ENCODE measurements at places on chromosomes 12 and 14. TPM values are rescaled to one million over a fixed set of nuclear protein-coding genes. Genes with fewer than 3 reads are reported as not detected.

DNA sequence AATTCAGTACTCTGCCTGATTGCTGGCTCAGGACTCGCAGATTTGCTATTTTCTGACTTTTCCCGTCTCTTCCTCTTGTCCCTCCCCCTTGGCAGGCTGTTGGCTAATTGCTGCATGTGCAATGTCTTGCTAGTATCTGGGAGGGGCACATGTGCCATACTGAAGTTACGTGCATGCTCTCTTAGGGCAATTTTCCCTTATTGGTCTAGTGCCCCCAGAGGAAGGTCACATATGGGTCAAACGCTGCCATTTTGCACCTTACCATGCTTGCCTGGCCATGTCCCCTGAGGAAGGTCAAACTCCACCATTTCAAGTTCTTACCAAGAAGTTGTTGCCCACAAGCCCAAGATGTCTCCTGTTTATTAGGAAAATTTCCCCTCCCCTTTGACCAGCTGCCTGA, 13.9 kb upstream of the ERC1 start:
- no peaks in the 10 kb centered on the region for H3K27me3 ChIP-seq
- H3K4me1 ChIP-seq = no peaks in the 10 kb centered on the region
- H3K4me3 ChIP-seq = no peak overlapping the region
- no peak for DNase-seq

GRCh38 chr12:54798651-54799050, 55.7 kb upstream of the MUCL1 start:
- no peaks in the 10 kb centered on the region for H3K36me3 ChIP-seq
- H3K27me3 ChIP-seq = no peaks in the 10 kb centered on the region
- H3K27ac ChIP-seq = no peak overlapping the region
- no peak for DNase-seq

DNA sequence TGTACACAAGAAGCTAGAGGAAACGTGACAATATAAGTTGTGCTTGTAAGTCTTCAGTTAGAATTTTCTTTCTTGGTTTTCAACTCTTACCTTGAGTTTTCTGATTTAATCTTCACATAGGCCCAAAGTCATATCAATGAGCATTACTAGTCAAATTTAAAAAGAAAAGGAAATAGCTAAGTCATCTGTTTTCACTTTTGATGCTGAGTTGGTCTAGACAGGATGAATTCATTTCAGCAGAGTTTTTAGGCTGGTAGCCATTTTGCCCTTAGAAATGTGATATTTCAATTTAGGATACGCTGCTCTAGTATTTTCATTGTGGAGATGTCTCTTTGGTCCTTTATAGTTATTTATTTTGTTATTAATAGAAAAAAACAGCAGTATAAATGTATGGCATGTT, 44.6 kb upstream of the KRAS start:
- no peak overlapping the region for H3K4me3 ChIP-seq
- H3K27me3 ChIP-seq = no peaks in the 10 kb centered on the region
- no peak overlapping the region for H3K27ac ChIP-seq
- DNase-seq = no peak
- no peaks in the 10 kb centered on the region for H3K36me3 ChIP-seq
- no peaks in the 10 kb centered on the region for H3K4me1 ChIP-seq

GRCh38 chr14:37328673-37329072, 130.9 kb downstream of the MIPOL1 start:
- no peaks in the 10 kb centered on the region for H3K27me3 ChIP-seq
- no peaks in the 10 kb centered on the region for H3K4me1 ChIP-seq
- no peak for DNase-seq
- no peak overlapping the region for H3K27ac ChIP-seq
- H3K36me3 ChIP-seq = no peaks in the 10 kb centered on the region

RAPGEF3 gene
- 0.95 TPM for total RNA-seq

CFAP73 gene
- 0.33 TPM for total RNA-seq

GPR68 gene
- 14.2 TPM for total RNA-seq

IAPP gene
- not detected for total RNA-seq

All from CD8-positive, alpha-beta memory T cell (primary cell).